Prostate gland (tissue), 2 donors: ENCODE measurements at places on chromosomes 4 and X. TPM values are rescaled to one million over a fixed set of nuclear protein-coding genes. Genes with fewer than 3 reads are reported as not detected.

The DNAAF6 gene
- not detected for total RNA-seq

The CYP2U1 gene
- 8.0 TPM for total RNA-seq

GRCh38 chr4:55297346-55297745 is 48.7 kb upstream of the SRD5A3 start:
- H3K4me3 ChIP-seq: no peak overlapping the region
- no peaks in the 10 kb centered on the region for H3K36me3 ChIP-seq
- H3K27ac ChIP-seq: no peak overlapping the region

- no peak overlapping the region for H3K4me3 ChIP-seq
- H3K27me3 ChIP-seq: peaks cover 9% of the 10 kb centered on the region
- no peak overlapping the region for H3K27ac ChIP-seq
- DNase-seq: no peak
- no peaks in the 10 kb centered on the region for H3K4me1 ChIP-seq
- H3K36me3 ChIP-seq: no peaks in the 10 kb centered on the region
These were observed 20.8 kb downstream of the ATP5ME start for GRCh38 chr4:653080-653821.
